ENCODE measurements at places on chromosomes 1 and 21.

- no peak for DNase-seq
Observed at GRCh38 chr1:225446981-225447615, 19.3 kb upstream of the LBR start.

GRCh38 chr1:83530506-83530905 is 468.4 kb downstream of the TTLL7 start:
- no peak for DNase-seq

- no peak for DNase-seq
Observed at GRCh38 chr21:18218331-18218730, 26.3 kb upstream of the CHODL start.

- DNase-seq = no peak
Observed at GRCh38 chr1:178939338-178940067, 68.6 kb upstream of the ANGPTL1 start.

DNA sequence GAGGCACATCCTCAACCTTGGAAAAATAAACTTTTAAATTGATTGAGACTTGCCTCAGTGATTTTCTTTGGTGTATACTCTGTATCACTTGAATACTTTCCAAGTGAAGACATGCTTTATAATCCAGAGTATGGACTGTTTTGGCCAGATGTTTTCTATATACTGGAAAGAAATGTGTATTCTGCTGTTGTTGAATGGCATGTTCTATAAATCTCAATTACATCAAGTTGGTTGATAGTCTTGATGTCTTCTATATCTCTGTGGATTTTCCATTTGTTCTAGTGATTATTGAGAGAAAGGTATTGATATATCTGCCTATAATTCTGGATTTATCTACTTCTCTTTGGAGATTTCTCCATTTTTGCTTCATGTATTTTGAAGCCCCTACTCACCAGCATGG is 37.5 kb downstream of the EBNA1BP2 start:
- no peak for DNase-seq

DNA sequence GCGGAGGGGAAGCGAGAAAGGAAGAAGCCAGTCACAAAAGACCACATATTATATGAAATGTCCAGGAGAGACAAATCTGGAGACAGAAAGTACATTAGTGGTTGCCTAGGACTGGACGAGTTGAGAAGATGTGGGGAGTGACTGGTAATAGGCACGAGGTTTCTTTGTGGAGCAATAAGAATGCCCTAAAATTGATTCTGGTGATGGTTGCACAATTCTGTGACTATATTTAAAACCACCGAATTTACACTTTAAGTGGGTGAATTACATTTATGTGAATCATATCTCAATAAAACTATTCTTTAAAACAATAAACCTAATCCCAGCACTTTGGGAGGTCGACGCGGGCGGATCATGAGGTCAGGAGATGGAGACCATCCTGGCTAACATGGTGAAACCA is 63.1 kb downstream of the ZNF281 start:
- DNase-seq = no peak

- no peak for DNase-seq
Observed at GRCh38 chr1:167678838-167679237, 42.9 kb upstream of the MPZL1 start.

- no peak for DNase-seq
Observed at GRCh38 chr1:226640321-226641136, 92.0 kb downstream of the STUM start.

DNA sequence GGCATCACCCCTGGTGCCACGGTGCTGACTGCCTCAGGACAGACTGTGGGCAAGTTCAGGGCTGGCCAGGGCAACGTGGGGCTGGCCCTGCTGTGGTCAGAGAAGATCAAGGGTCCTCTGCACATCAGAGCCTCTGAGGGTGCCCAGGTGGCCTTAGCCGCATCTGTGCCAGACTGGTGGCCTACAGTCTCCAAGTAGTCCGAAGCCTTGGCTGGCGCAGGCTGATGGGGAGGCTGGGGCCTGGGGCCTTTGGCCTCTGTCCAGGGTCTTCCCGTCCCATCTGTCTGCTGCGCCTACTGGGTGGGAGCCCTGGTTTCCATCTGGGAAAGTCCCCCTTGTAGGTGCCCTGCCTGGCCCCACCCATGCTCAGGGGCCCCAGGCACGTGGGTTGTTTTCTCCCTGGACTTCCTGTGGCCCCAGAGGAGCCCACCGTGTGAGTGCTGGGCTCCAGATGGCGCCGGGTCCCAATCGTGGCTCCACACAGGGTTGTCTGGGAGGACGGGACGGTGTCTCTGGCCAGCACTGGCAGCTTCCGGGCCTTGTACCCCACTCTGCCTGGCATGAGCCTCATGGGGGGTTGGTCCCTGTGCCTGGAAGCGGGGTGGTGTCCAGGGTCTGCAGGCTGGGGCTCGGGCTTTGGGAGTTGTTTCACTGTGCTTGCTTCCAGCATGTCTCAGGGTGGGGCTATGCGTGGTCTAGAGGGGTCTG is 9.9 kb downstream of the IBA57 start:
- no peak for DNase-seq

- no peak for DNase-seq
Observed at GRCh38 chr1:226574591-226575435, 26.2 kb downstream of the STUM start.

DNA sequence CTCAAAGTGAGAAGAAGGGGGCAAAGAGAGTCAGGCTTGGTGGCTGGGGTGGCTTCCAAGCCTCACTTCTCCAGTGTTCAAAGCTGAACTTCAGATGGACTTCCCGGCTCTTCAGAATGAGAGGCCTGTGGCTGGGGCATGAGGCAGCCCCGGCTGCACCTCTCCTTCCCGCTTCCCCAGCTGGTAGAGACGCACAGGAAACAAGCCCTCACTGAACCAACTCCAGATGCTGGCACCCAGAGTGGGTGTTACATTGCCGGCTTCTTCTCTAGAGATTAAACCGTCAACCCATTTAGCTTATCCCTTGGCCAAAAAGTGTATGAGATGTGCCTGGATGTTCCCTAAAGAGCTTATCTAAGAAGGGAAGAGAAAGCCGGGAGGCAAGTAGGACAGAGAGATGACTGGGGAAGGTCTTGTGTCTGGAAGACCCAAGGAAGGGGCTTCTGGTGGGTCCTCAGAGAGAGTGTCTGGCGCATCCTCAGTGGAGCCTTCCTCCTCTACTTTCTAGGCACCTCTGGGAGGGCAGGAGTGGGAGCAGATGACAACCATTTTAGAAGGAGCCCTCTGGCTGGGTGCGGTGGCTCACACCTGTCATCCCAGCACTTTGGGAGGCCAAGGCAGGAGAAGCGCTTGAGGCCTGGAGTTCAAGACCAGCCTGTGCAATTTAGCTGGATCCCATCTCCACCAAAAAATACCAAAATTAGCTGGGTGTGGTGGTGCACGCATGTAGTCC is 2.0 kb downstream of the ADAMTSL4 start:
- DNase-seq = no peak

- no peak for DNase-seq
Observed at GRCh38 chr21:14559102-14559501, 13.0 kb upstream of the SAMSN1 start.

- no peak for DNase-seq
Observed at GRCh38 chr1:212561501-212561931, 47.0 kb upstream of the ATF3 start.

DNA sequence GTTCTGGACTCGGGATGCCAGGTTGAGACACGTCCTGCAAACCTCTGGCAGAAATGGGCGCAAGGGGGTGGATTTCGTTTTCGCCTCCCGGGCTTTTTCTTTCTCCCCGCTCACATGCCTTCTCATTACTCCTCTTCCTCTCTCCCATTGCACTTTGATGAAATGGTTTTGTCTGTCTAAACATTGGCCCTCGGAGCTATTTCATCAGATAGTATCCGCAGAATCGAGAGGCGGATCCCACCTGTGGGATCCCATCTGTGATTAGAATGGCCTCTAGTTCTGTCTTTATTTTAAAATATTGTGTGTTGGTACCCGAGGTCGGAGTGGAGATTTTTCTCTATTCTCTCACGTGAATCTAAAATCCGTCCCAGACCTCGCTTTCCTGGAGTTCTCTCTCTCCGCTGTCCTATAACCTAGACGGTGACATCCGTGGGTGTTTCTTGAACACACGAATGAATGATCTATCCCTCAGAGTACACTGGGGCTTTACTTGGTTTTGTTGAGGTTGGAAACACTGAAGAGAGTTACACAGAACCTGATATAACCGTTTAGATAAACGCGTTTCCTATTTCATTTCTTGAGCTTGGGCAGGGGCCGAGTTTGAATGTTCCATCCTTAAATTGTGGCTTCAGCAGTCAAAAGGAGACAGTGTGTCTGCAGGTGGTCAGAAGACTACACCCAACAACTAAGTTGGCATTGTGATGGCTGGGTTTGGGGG is 2.0 kb downstream of the EDARADD start:
- DNase-seq = no peak

DNA sequence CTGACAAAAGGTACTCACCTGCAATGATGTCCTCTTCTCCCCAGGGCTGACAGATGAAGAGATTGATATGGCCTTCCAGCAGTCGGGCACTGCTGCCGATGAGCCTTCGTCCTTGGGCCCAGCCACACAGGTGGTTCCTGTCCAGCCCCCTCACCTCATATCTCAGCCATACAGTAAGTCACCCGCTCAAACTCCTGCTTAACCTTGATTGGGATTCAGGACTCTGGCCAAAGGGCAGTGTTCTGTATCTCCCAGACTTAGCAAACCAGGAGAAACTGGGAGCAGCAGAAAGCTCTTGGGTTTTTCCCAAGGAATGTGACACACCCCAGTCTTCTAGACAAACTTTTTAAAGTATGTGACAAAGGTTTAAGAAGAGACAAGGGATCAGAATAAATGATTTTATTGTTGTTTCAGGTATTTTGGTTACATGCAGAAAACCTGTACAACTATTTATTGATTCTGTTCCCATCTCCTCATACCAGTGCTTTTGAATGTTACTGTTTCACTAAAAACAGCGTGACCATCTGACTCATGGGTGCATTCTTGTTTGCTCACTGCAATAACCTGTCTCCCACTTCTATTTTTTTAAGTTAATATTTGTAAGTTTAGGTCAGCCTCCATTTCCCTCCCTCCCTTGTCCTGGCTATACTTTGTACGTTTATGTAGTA is 124.6 kb downstream of the PEX14 start:
- DNase-seq = no peak

GRCh38 chr1:114033216-114033706 is 54.0 kb downstream of the OLFML3 start:
- DNase-seq = no peak

DNA sequence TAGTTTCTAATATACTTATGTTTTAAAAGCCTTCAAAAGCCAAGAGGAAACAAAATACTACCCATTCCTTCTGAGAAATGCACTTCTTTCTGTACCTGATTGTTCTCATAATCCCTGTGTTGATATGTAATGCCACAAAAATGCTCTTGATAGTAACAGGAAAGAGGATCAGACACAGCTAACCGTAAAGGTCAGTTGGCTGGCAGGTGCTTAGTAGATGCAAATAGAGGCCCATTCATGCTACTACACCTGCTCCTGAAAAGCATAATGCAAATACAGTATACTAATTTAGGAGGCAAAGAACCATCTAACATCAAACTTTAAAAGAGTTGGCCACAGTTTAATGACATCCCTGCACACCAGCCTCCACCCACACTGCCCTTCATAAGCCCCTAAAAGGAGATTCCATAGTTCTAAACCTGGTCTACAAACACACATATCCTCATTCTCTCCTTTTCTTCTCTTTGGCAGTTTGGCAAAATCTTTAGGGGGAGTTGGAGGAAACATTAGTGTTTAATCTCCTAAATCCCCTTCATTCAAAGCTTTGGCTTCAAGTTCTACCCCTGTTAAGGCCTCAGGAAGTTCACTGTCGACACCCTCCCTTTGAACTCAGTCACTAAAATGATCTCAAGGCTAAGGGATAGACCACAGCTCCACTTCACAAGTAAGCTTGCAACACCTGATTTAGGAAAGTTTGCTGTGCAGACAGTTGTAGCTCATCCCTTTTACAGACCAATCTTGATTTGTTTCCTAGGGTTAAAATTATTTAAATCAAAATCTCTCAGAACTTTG is 2.9 kb upstream of the CD46 start:
- no peak for DNase-seq

DNA sequence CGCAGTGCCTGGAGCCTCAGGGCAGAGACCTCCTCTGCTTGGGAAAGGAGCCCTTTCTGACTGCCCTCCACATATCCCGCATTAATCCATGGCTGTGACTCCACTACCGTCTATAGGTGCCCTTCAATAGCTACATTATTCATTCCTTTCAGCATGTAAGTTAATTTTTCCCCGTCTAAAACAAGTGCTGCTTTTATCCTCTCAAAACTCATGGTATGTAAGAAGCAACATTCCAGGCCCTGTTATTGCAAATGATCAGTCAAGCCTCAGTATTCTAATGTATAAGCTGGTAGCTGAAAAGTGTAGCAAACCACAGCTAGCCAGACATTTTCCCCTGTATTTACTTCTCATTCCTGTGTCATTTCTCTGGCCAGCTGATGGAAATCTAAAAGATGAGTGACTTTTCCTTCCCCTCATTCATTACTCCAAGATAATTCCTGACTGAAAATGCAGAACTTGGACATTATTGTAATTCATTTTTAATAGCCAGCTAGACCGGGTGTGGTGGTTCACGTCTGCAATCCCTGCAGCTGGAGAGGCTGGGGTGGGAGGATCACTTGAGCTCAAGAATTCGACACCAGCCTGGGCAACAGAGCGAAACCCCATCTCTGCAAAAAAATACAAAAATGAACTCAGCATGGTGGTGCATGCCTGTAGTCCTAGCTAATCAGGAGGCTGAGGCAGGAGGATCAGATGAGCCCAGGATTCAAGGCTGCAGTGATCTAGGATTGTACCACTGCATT is 88.5 kb upstream of the SOD1 start:
- DNase-seq = no peak

DNA sequence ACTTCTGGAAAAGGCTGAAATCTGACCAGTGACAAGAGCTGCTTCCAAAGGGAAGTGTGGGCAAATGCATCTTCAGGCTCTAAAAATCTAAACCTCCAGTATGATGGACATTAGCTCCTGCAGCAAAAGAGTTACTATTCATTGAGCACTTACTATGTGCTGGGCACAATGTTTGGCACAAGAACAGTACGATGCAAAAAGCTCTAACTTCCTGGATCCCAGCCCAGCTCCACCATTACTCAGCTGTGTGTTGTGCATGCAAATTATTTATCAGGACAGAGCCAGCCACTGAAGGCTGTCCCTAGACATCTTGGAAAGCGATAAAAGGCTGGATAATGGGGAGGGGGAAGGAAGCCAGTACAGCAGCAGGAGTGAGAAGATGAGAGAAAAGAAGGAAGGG is 143.5 kb downstream of the ELAVL4 start:
- DNase-seq = no peak

GRCh38 chr1:54751426-54751825 is 12.9 kb downstream of the PARS2 start:
- no peak for DNase-seq

- DNase-seq = no peak
Observed at GRCh38 chr1:109247401-109248365, 1.7 kb upstream of the CELSR2 start.

GRCh38 chr1:56284928-56285327 is 294.4 kb downstream of the PLPP3 start:
- DNase-seq = no peak

GRCh38 chr21:14686466-14687267 is 140.6 kb upstream of the SAMSN1 start:
- DNase-seq = no peak
